ENCODE measurements at places on chromosomes 13 and 19. TPM values are rescaled to one million over a fixed set of nuclear protein-coding genes. Genes with fewer than 3 reads are reported as not detected.

Gene SLC10A2
- not detected for total RNA-seq

Gene CEACAM21
- total RNA-seq, result not detected

Gene PDE4A
- total RNA-seq, result 5.4 TPM

Gene PPFIA3
- 8.8 TPM for total RNA-seq

Gene ERFL
- 0.25 TPM for total RNA-seq

Gene OR4F17
- not detected for total RNA-seq

Gene PRR20B
- total RNA-seq, result not detected

Gene ABHD17A
- total RNA-seq, result 42.6 TPM

Gene ZNF726
- total RNA-seq, result 0.61 TPM

Gene RFXANK
- 51.6 TPM for total RNA-seq

Gene GNA15
- total RNA-seq, result 0.07 TPM

Gene ZNF90
- total RNA-seq, result not detected

Gene SDHAF1
- 48.7 TPM for total RNA-seq

Gene RBM42
- 216 TPM for total RNA-seq

Gene ZNF578
- not detected for total RNA-seq

Gene SPPL2B
- total RNA-seq, result 19.9 TPM

Gene NKPD1
- 0.10 TPM for total RNA-seq

Gene CPAMD8
- total RNA-seq, result not detected

Gene PRKCG
- total RNA-seq, result 5.6 TPM

Gene BEST2
- total RNA-seq, result not detected

Gene RDH13
- 14.0 TPM for total RNA-seq

Gene RGL3
- 1.9 TPM for total RNA-seq

Gene PLA2G4C
- 11.9 TPM for total RNA-seq

Gene NXNL1
- not detected for total RNA-seq

Gene ZNF610
- total RNA-seq, result not detected

Gene SLC7A10
- 0.15 TPM for total RNA-seq

Gene MYH14
- total RNA-seq, result 5.5 TPM

Gene ZNF497
- total RNA-seq, result 0.98 TPM

Gene ZNF730
- total RNA-seq, result not detected

Gene KIR3DL1
- total RNA-seq, result not detected

Gene MIDN
- total RNA-seq, result 50.5 TPM

Gene TOMM40
- 250 TPM for total RNA-seq

Gene GIPR
- 1.7 TPM for total RNA-seq

Gene SGCG
- total RNA-seq, result not detected

Gene TNFRSF19
- total RNA-seq, result 3.2 TPM

Gene ZNF554
- 1.4 TPM for total RNA-seq

Gene ZNF560
- total RNA-seq, result not detected

Gene ZNF677
- not detected for total RNA-seq

Gene NMRK2
- not detected for total RNA-seq

Gene OR2Z1
- not detected for total RNA-seq

Gene NLRP4
- total RNA-seq, result not detected

Gene CBLC
- total RNA-seq, result not detected

Gene SLC25A41
- 0.17 TPM for total RNA-seq

Gene KLHL1
- not detected for total RNA-seq
